ENCODE measurements at places on chromosomes 4 and X.

- no peak for DNase-seq
Observed at GRCh38 chr4:121015421-121015820, 56.9 kb downstream of the NDNF start.

GRCh38 chr4:168019019-168019651, 73.2 kb upstream of the ANXA10 start:
- no peak for DNase-seq

GRCh38 chr4:163167333-163167626, 590 bp upstream of the NAF1 start:
- no peak for DNase-seq

DNA sequence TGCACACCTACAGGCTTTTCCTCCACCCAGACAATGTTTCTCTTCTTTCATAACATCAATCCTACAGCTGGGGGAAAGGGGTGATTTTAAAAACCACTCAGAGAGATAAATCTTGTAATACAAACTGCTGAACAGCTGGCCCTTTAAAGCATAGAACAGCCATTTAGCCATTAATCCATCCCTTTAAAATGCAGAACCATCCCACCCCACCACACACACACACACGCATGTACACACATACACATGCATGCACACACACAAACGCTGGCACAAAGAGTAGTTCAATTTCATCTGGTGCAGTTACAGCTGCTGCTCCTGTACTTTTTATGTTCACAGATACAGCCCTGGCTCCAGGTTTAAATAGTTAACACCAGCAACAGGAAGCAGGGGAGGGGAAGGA, 426.1 kb downstream of the MID1IP1 start:
- DNase-seq, result peak; percentile 65

DNA sequence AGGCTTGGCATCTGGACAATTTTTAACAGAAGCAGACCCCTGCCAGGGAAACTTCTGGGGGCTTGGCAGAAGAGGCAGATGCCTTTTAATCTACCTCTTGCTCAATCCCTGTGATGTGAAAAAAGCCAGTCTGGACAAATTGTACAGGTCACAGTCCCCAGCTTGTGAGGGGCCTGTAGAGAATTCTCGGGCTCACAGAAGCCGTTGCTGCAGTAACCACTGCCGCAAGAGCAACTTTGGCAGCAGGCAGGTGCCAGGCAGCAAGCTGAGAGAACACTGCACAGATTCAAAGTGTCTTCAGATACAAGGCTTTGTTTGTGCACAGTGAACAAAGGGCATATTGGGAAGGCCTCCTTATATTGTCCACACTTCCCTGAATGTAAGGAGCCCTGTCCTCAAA, 11.7 kb downstream of the GPKOW start:
- DNase-seq, result no peak

DNA sequence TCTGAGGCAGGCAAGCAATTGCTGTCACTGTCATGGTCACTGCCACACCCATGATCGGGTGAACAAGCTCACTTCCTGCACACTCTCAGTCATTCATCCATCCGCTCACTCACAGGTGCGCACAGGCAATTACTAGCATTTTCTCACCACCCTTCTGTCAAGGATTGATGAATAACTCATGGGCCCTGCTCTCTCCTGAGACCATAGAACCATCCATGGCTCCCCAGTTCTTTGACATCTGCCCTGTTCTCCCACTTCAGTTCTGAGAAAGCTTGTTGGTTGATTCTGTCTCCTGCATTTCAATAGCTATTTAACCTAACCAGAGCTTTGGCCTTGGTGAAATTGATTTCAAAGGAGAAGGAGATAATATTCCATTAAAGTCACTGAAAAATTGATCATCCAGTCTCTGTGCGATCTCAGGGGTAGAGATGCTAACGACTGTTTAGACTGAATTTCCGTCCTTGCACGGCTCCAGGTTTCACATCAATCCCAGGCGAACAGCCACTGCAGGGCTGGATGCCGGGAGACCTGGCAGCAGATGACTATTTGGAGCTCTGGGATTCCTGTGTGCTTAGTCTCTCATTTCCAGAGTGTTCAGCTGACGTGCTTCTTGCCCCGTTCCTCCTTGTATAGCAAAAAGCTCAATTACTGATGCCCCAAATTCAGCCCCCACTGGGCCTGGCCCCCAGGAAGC, 36.9 kb upstream of the ADRA2C start:
- DNase-seq, result no peak

DNA sequence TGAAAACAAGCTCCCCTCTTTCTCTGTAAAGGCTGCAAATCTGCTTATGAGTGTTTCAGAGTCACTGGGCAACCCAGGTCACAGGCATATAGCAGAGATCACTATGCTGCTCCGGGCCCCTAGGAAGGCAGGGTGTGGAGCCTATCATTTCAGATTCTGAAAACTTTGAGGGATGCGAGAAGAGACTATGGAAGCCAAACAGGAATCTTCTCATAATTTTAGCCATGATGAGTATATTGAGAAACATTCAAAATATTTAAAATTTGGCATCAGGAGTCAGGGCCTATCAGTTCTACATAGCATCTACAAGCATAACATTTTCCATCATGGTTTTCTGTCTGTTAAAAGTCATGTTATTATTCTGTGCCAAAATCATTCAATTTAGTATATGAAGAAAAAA, 61.7 kb upstream of the ATXN3L start:
- no peak for DNase-seq

GRCh38 chrX:31132821-31133241, 61.0 kb upstream of the FTHL17 start:
- DNase-seq, result peak; percentile 44

- DNase-seq, result no peak
Observed at GRCh38 chr4:22456291-22456690, 59.6 kb downstream of the ADGRA3 start.

GRCh38 chrX:8500203-8500602, 35.6 kb downstream of the VCX3B start:
- no peak for DNase-seq

DNA sequence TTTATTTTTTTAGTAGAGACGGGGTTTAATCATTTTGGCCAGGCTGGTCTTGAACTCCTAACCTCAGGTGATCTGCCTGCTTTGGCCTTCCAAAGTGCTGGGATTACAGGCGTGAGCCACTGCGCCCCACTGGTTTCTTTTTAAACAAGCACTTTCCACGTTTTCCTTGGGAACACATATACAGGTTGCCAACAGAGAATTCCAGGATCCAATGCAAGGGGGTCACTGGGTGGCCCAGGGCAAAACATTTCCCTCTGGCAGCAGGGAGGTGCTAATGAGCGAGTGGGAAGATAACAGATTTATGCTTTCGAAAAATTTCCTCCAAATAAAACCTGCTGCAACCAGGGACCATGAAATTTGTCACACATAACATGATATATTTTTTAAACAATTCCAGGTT, 41.1 kb downstream of the ADRA2C start:
- no peak for DNase-seq

DNA sequence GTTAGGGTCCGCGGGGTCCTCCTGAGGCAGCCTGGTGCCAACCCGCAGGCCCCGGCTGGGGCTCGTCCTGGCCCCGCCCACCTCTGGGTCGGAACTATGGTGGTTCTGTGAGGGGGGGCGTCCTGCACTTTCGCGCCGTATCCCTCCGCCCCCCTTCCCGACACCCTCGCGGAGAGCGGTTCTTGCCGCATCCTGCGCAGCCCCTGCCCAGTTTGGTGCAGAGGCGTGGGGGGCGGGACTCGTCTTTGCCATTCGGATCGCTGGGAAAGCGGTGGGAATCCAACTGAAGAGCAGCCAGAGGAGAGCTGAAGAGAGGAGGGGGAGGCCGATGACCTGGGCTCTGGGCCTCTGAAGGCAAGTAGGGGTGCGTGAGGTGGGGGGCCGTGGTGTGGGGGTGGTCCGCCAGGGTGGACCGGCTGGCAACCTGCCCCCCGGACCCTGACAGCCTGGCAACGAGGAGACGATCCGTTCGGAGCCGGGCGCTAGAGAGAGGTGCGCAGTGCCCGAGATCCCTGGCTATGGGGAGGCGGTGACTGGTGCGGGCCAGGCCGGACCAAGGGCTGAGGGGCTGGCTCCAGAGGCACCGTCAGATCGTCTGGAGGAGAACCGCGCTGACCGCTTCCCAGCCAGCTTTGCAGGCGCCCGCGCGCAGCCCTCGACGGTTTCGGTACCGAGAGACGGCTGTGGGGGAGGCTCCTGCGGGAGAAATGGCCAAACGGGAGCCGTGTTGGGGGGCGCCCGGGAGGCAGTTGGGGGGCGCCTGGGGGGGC, at the start of gene GPRASP1:
TSS of gene GPRASP1 (plus strand) at position 242 of the 770 bp plus-strand sequence. CDS start 2,431 bp downstream, outside the sequence.
- DNase-seq, result peak; percentile 64

DNA sequence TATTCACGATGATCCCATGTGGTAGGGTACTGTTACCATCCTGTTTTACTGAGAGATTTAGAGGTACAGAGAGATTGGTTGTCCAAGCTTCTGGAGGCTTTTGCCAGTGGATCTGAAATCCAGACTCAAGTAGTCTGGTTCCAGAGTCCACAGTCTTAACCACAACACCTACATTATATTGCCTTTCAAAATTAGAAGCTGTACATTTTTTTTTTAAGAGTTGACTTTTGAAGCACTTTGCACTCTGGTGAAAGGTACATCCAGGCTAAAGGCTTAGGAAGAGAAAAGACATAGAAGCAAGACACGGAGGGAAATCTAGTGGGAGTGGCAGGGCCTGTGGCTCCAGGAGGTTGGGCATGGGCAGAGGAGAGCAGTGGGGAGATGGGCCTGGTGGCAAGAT, 122.1 kb downstream of the AFF1 start:
- DNase-seq, result no peak

- DNase-seq, result no peak
Observed at GRCh38 chrX:155874571-155875244, 6.4 kb upstream of the VAMP7 start.

GRCh38 chr4:89837993-89838390, 1.0 kb upstream of the SNCA start:
- DNase-seq, result no peak

GRCh38 chr4:6763330-6763851, 19.1 kb upstream of the KIAA0232 start:
- no peak for DNase-seq

DNA sequence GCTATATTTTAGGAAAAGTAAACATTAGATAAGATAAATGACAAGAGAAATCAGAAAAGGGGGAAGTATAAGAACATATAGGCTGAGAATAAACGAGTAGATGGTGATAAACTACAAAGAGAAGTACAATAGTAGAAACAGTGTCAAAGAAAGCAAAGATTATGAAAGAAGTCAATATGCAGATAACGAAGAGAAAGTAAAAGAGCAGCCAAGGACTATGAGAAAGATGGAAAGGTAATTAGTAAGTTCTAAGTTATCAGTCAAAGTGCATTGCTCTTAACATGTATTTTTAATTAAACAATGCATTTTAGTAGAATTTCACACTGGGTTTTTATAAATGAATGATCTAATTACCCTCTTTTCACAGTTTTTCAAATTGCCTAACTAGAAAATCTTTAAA, 1801.3 kb upstream of the PCDH10 start:
- no peak for DNase-seq

- DNase-seq, result no peak
Observed at GRCh38 chrX:44352758-44353157, 9.3 kb upstream of the EFHC2 start.

DNA sequence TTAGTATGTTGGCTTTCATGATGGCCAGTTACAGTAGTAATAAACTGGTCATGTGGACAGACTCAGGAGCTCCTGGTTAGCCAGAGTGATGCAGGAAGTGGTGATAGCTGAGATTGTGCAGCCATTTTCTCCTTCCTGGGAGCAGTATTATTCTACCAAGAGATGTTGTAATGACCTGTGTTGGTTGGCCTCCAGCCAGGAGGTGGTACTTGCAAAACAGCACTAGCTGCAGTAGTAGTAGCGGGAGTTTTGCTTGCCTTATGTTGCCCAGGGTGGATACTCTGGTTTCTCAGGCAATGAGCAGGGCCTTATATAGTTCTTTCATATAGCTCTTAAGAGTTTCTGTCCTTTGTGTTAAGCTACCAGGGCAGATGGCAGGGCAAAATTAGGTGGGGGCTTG, 998.8 kb downstream of the GLUD2 start:
- DNase-seq, result no peak

GRCh38 chrX:10135561-10136399, 21.0 kb upstream of the CLCN4 start:
- no peak for DNase-seq

- peak; percentile 21 for DNase-seq
Observed at GRCh38 chr4:16289897-16290554, 63.8 kb upstream of the TAPT1 start.

GRCh38 chr4:119489305-119489704, 139.3 kb downstream of the PDE5A start:
- DNase-seq, result no peak

GRCh38 chr4:67546004-67546356, 677 bp upstream of the CENPC start:
- DNase-seq, result peak; percentile 40

GRCh38 chrX:9231491-9231890, 197.6 kb upstream of the FAM9B start:
- no peak for DNase-seq

DNA sequence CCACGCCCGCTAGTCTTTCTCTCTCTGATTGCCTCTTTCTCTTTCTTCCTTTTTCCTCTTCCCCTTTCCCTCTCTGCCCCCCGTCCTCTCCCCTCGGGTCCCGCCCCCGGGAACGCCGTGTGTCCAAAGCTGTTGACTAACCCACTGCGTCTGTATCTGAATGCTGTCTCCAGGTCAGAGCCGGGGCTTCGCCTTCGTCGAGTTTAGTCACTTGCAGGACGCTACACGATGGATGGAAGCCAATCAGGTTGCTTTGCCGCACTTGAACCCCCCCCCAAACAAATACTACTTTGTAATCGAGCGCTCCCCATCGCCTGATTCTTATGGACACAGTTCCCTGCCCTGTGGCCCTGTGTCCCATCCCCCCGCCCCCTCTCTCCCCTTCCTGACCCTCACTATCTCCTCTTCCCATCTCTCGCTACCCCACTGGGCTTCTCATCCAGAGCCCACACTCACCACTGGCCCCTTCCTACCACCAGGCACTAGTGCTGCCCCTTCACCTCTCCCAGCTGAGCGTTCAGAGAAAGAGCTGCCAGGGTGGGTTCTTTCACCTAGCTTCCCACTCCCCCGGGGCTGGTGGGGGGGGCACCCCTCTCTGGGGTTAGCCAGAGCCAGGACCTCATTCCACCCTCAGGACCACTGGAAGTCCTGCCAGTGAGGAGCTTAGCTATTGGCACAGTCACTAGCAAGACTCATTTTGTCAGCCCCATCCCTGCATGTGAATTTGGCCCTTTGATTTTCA, 18.6 kb upstream of the UBA1 start:
- DNase-seq, result no peak

- DNase-seq, result no peak
Observed at GRCh38 chrX:95860127-95860526, 824.5 kb upstream of the DIAPH2 start.

DNA sequence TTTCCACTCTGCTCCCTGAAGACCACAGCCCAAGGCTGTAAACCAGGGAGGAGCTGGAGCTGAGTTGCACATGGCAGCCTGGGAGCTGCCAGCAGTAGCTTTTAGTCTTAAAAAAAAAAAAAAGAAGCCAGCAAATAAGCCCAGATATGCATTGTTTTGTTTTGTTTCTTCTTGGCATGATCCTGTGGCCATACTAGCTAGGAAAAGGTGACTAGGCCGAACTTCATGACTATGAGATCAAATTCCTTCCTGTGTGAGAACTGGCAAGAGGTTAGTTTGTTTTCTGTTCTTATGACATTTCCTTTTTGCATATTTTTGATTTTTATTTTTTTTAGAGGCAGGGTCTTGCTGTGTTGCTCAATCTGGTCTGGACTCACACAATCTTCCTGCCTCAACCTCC, 323.3 kb downstream of the DCTD start:
- DNase-seq, result no peak

GRCh38 chr4:113223001-113223400, 173.5 kb downstream of the ANK2 start:
- no peak for DNase-seq

Measured in NCI-H1092 treated with DMSO at 0.1 percent for 48 hours (cell line).